Esophagus squamous epithelium (tissue), 5 donors: ENCODE measurements at places on chromosomes 1 and 21.

GRCh38 chr1:156663178-156663577, 14.0 kb downstream of the NES start:
- peaks cover under 1% of the 10 kb centered on the region for H3K27me3 ChIP-seq
- DNase-seq, result no peak
- no peak overlapping the region for H3K4me3 ChIP-seq
- peak overlapping the region; percentile 61 for H3K27ac ChIP-seq
- peaks cover 84% of the 10 kb centered on the region for H3K4me1 ChIP-seq

DNA sequence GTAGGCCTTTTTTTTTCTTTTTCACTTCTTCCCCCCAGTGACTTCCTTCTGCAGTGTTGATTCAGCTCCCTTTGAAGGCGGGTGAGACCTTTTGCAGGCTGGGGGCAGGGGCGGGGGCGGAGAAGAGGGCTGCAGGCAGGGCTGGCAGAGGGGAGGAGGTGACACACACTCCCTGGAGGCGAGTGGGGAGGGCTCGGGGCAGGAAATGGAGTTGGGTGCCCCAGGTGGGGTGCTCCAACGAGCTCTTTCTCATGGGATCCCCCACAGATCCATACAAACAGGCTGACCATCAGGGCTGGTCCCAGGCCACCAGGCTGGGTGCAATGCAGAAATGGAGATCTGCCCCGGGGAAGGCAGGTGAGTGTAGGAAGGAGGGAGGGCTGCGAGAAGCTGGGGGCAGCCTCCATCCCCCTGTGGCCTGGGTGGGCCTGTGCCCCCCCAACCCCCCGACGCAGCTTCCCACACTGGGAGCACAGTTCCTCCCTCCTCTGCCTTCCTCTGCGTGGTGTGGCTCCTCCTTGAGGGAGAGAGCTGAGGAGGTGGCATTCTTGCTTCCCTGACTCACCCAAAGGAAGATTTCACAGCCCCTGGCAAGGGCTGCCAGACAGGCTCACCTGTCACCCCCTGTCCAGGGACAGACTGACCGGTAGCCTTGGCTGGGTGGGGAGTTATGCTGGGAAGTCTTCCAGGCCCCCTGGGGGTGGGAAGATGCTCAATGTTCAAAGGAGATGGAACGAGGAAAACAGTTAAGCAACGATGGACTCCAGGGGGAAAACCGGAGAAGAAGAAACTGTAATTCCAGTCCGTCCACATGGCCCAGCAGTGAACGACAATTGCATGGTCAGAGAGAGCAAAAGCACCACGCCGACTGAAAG, 7.1 kb upstream of the ITGB2 start:
- peaks cover 70% of the 10 kb centered on the region for H3K4me1 ChIP-seq
- H3K4me3 ChIP-seq, result no peak overlapping the region
- no peak for DNase-seq
- H3K27ac ChIP-seq, result peak overlapping the region; percentile 65
- peaks cover 67% of the 10 kb centered on the region for H3K27me3 ChIP-seq

- H3K36me3 ChIP-seq, result no peaks in the 10 kb centered on the region
- no peaks in the 10 kb centered on the region for H3K4me1 ChIP-seq
- H3K4me3 ChIP-seq, result no peak overlapping the region
Observed at GRCh38 chr1:73516451-73516850, 681.5 kb downstream of the LRRIQ3 start.

DNA sequence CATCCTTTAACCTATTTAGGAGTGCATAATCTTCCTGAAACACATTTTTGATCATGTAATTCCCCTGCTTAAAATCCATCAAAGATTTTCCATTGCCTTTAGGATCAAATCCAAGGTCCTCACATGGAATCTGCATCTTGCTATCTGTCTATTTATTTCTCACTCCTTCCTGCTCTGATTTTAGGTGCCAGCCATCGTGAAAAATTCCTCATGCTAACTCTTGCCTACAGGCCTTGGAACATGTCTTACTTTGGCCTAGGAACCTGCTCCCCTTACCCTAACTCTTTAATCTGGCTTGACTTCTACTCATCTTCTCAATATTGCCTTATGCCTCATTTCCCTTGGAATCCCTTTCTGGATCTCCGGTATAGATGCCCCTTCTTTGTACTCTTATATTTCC, 1074.3 kb downstream of the TTLL7 start:
- no peaks in the 10 kb centered on the region for H3K27me3 ChIP-seq
- no peak for DNase-seq
- H3K36me3 ChIP-seq, result no peaks in the 10 kb centered on the region

DNA sequence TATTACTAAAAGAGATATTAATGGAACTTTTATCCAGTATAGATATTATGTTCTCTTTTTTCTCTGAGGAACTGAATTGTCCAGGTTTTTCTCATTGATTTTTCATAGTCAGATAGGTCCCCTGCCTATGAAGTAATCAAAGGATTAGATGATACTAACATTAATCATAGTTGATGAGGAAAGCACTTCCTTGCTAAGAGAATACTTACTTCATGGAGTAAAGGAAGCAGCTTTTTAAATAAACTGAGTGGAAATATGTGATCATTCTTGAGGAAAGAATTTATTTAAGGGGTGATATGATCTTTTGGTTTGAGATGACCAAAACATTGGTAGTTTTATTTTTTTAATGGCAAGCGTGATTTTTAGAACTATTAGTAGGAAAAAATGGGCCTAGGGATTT, 58.9 kb downstream of the SWT1 start:
- no peak overlapping the region for H3K4me3 ChIP-seq
- no peaks in the 10 kb centered on the region for H3K36me3 ChIP-seq
- H3K27ac ChIP-seq, result no peak overlapping the region
- no peaks in the 10 kb centered on the region for H3K4me1 ChIP-seq
- H3K27me3 ChIP-seq, result no peaks in the 10 kb centered on the region

- no peak overlapping the region for H3K4me3 ChIP-seq
- H3K27me3 ChIP-seq, result no peaks in the 10 kb centered on the region
- no peak overlapping the region for H3K27ac ChIP-seq
- H3K36me3 ChIP-seq, result no peaks in the 10 kb centered on the region
- H3K4me1 ChIP-seq, result peaks cover 2% of the 10 kb centered on the region
Observed at GRCh38 chr1:81562934-81563333, 237.8 kb upstream of the ADGRL2 start.

- no peak overlapping the region for H3K27ac ChIP-seq
- H3K4me1 ChIP-seq, result no peaks in the 10 kb centered on the region
- H3K27me3 ChIP-seq, result no peaks in the 10 kb centered on the region
- H3K36me3 ChIP-seq, result no peaks in the 10 kb centered on the region
- DNase-seq, result no peak
Observed at GRCh38 chr1:247494767-247495166, 36.9 kb upstream of the OR2B11 start.

GRCh38 chr1:229161740-229162139, 109.2 kb upstream of the RAB4A start:
- H3K4me3 ChIP-seq, result no peak overlapping the region
- H3K27me3 ChIP-seq, result no peaks in the 10 kb centered on the region
- H3K4me1 ChIP-seq, result peaks cover 5% of the 10 kb centered on the region
- no peak for DNase-seq
- H3K27ac ChIP-seq, result no peak overlapping the region

- no peaks in the 10 kb centered on the region for H3K27me3 ChIP-seq
- DNase-seq, result no peak
- no peak overlapping the region for H3K27ac ChIP-seq
Observed at GRCh38 chr1:208909011-208909984, 665.1 kb upstream of the PLXNA2 start.

DNA sequence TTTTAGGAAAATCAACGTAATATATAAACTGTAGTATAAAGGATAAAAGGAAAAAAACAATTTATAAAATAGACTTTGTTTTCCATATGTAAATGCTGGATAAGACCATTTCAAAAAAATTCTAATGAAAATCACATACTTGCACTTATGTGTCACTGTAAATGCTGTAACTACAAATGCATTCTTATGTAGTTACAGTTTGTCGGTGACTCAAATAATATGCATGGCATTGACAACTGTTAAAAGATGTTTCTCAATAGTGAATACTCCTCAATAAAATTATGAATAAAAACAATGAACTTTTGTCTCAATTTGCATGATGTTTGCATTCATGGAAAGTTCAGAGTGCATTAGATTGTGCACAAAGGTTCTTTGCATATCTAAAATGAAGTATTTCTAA, 614.0 kb upstream of the CHRM3 start:
- H3K27me3 ChIP-seq, result no peaks in the 10 kb centered on the region
- no peak overlapping the region for H3K27ac ChIP-seq
- no peak overlapping the region for H3K4me3 ChIP-seq

GRCh38 chr1:79044974-79045650, 38.6 kb upstream of the ADGRL4 start:
- H3K27ac ChIP-seq, result no peak overlapping the region
- no peaks in the 10 kb centered on the region for H3K4me1 ChIP-seq
- DNase-seq, result no peak
- no peaks in the 10 kb centered on the region for H3K36me3 ChIP-seq
- H3K4me3 ChIP-seq, result no peak overlapping the region

DNA sequence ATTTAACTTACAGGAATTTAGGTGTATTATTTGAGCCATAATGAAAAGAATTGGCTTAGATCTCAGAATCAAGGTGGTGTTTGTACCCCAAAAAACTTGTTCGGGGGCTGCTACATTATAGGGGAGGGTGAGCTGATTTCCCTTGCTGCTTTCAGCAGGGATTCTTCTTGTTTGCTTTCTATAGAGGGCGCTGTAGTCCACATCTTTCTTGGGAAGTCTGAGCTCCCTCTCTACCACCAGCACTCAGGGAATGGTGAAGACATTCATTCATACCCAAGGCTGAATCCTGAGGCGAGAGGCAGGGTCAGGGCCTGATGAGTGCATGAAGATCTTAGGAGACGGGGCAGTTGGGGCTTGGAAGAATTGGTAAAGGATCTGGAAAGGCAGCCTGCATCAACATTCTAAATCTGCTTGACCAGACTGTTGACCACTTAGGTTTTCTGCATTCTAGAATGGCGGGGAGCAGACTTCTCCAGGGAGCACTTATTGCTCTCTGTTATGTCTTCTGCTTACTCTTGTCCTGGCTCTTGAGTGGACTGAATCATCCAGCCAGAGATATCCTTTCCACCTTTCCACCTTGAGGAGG, 18.9 kb downstream of the SPATA46 start:
- H3K27ac ChIP-seq, result no peak overlapping the region
- no peak for DNase-seq
- H3K36me3 ChIP-seq, result no peaks in the 10 kb centered on the region
- no peaks in the 10 kb centered on the region for H3K27me3 ChIP-seq
- no peaks in the 10 kb centered on the region for H3K4me1 ChIP-seq
- no peak overlapping the region for H3K4me3 ChIP-seq

DNA sequence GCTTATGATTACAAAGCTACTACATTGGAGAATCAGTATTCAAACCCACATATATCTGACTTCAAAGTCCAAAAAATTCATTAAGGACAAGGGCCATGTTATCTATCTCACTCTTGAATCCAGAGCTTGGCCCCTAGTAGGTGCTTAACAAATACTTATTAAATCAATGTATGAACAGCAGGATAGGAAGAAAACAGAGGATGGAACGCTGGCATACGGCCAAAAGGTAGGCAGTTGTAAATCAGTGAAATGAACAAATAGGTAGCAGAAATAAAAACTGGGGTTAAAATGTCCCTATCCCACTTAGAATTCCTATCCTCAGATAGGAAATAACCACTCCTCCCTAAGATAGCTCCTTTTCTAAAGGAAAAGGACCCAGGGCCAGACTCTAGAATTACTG, 2.0 kb downstream of the MRPL24 start:
- H3K27me3 ChIP-seq, result no peaks in the 10 kb centered on the region
- H3K4me3 ChIP-seq, result no peak overlapping the region
- no peaks in the 10 kb centered on the region for H3K4me1 ChIP-seq
- H3K36me3 ChIP-seq, result peaks cover 70% of the 10 kb centered on the region
- no peak for DNase-seq

DNA sequence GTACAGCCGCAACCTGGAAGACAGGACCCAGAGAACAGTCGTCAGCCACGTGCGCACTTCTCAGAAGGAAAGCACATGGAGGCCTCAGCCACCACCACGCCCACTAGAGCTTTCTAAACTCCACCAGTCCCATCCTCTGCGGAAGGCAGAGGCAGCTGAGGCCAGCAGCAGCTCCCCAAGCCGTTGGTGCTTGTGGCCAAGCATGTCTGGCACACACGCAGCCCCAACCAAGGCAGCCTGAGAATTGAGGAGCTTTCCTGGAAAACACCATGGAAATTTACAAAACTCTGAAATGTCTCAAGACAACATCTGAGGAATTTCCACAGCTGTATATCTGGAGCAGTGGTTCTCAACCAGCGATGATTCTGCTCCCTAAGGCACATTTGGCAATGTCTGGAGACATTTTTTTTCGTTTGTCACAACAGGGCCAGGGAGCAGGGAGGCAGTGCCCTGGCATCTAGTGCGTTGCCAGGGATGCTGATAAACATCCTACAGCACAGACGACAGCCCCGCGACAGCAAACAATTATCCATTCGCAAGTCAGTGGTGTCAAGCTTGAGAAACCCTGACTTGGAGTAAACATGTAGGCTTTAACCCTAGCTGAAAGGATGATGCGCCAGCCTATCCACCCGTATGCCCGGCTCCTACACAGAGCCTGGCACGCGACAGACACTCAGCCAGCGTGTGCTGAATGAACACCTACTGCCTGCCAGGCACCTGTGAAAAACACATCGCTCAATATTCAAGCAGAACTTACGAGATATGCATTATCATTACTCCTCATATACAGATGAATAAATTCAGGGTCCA, 24.7 kb downstream of the NPHP4 start:
- no peaks in the 10 kb centered on the region for H3K4me1 ChIP-seq
- no peak overlapping the region for H3K4me3 ChIP-seq
- peaks cover 52% of the 10 kb centered on the region for H3K36me3 ChIP-seq
- no peaks in the 10 kb centered on the region for H3K27me3 ChIP-seq
- no peak overlapping the region for H3K27ac ChIP-seq

GRCh38 chr1:160414881-160415280, 14.5 kb downstream of the VANGL2 start:
- H3K4me3 ChIP-seq, result no peak overlapping the region
- no peaks in the 10 kb centered on the region for H3K27me3 ChIP-seq
- peak overlapping the region; percentile 25 for H3K27ac ChIP-seq
- peaks cover 43% of the 10 kb centered on the region for H3K36me3 ChIP-seq
- H3K4me1 ChIP-seq, result peaks cover 15% of the 10 kb centered on the region

DNA sequence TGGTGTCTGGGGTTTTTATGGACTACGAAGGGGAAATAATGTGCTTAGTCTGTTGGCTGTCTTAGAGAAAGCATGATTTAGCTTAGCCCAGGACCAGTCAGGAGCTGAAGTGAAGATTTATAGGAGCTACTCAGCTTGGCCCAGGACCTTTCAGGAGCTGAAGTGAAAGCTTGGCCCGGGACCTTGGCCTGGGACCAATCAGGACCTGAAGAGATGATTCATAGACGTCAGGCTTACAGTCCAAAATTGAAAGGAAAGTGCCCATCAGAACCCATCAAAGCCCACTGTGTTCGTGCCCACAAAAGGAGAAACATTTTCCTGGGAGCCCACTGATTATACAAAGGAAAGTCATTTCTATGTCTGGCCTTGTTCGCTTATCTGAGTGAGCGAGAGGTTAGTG, 35.6 kb downstream of the MSTO1 start:
- peaks cover 7% of the 10 kb centered on the region for H3K4me1 ChIP-seq
- no peak overlapping the region for H3K4me3 ChIP-seq
- DNase-seq, result no peak
- H3K27me3 ChIP-seq, result no peaks in the 10 kb centered on the region
- no peak overlapping the region for H3K27ac ChIP-seq
